Pulmonary artery endothelial cell (primary cell): ENCODE measurements at places on chromosomes 1 and 21. TPM values are rescaled to one million over a fixed set of nuclear protein-coding genes. Genes with fewer than 3 reads are reported as not detected.

- no peak for DNase-seq
Measured at GRCh38 chr1:111654839-111655238, 35.2 kb downstream of the RAP1A start.

DNA sequence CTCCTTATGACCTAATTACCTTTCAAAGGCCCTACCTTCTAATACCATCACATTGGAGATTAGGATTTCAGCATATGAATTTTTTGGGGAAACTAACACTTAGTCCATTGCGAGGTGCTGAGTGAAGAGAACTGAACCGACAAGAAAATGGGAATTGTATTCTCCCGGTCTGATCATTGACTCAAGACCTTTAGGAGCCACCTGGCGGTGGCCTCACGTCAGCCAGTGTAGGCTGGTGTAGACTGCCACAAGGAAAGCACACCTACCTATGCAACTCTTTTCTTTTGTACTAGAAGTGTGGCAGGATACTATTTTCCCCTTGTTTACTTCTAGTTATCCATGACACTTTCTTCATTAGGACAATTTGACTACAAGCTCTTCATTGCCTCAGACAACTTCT is 333.5 kb upstream of the B3GALT2 start:
- no peak for DNase-seq

GRCh38 chr21:21383126-21383525 is 384.9 kb downstream of the NCAM2 start:
- DNase-seq: no peak

GRCh38 chr1:53580009-53580400 is 120.8 kb downstream of the DMRTB1 start:
- DNase-seq: no peak

GRCh38 chr1:6580119-6580592 is 362 bp downstream of the ZBTB48 start:
- DNase-seq: no peak

- DNase-seq: no peak
Measured at GRCh38 chr1:157025385-157025784, 20.2 kb downstream of the ARHGEF11 start.

- DNase-seq: no peak
Measured at GRCh38 chr21:45838634-45839033, 142.9 kb upstream of the COL6A1 start.

- DNase-seq: no peak
Measured at GRCh38 chr1:31696242-31696641, 7.6 kb downstream of the COL16A1 start.

GRCh38 chr1:107019166-107019565 is 37.3 kb upstream of the PRMT6 start:
- DNase-seq: peak; percentile 36

DNA sequence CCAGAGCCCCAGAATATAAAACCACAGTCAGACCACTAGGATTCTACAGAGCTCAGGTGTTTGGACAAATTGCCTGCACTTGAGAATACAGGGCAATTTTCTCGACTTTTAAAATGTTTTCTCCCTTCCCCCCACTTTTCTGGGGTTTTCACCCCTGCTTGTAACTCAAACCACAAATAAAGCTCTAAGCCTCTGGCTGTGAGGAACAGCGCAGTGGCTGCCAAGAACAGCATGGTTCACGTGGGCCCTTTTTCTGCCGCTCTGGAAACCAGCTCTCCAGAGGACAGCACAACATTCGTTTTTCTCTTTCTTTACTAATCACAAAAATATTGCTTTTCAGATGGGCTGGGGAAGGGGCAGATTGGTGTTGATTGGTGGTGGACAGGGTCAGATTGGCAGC is 102.2 kb upstream of the JUN start:
- DNase-seq: no peak

GRCh38 chr1:15886611-15887167 is 39.2 kb downstream of the SPEN start:
- DNase-seq: no peak

DNA sequence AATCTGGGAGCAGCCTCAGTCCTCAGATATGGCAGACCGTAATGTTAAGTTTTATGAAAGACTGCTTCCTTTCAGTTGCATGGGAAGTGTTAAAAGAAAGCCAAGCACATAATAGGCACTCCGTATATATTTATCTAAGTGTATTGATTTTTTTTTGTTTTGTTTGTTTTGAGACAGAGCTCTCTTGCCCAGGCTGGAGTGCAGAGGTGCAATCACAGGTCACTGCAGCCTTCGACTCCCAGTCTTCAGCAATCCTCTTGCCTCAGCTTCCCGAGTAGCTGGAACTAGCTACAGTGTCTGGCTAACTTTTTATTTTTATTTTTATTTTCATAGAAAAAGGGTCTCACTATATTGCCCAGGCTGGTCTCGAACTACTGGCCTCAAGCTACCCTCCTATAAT is 341.8 kb downstream of the USH2A start:
- DNase-seq: no peak

GRCh38 chr1:195709821-195710220 is 898.4 kb downstream of the KCNT2 start:
- DNase-seq: no peak

GRCh38 chr1:24930260-24931145 is at the start of gene RUNX3:
Gene RUNX3 (minus strand): TSS chr1:24930276. CDS start chr1:24929868, 408 bp downstream.
- DNase-seq: no peak

DNA sequence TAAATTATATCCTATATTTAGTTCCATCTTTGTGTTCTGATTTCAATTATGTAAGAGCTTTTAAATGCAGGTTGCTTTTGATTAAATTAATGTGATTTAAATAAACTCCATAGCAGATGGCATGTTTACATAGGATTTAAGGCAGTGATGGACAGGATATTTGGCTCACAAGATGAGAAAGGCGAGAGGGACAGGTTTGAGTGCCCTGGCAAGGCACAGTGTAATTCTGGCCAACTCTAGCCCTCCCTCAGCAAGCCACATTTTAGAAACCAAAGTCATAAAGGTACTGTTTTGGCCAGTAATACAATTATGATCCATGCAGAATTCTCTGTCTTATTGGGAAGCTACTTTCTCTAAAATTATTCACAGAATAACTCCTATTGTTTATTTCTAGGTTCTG is 50.6 kb upstream of the C1orf146 start:
- DNase-seq: no peak

DNA sequence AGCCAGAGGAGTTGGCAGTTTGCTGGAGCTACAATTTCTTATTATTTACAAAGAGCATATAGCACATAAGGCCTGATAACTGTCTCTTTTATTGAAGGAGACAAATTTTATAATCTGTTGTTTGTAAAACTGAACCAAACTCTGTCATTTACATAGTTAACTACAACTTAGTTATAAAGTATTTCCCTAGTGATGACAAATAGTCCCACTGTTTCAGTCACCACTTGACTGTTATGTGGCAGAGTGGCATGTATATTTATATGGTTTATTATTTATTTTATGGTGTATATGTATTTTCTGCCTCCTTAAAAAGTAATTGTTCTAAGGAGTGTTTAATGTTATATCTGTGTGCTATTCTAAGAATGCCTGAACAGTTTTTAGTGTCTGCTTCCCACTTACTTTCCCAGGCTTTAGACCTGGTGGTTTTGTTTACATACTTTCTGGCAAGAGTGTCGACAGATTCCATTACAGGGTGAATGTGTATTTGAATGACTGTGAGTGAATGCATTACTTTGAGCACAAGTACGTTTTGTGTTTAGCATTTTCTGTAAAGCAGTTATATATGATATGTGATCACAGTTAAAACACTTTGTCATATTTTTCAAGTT is 10.0 kb downstream of the TSEN15 start:
- no peak for DNase-seq

DNA sequence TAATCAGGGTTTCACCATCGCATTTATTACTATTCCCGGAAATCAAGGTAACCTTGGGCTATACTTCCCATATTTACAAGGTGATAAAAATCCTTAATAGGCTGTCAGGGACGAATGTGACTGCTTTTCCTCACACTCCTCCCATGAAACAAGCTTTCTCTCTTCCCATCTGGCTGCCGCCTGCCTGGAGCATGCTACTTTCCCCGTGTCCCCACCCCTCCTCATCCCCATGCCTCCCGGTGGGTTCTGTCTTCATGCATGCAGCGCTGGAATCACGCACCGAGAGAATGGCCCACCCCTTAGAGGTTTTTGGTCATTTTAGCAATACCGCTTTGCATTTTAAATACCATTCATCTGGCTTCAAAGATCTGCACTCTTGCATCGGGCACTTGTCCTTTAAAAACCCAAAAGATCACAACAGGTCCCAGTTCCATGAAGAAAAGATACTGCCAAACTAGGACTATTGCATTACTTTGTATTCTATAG is 339.1 kb downstream of the NTNG1 start:
- DNase-seq: no peak

GRCh38 chr1:154335025-154335714 is 9.8 kb downstream of the ATP8B2 start:
- DNase-seq: peak; percentile 79

- no peak for DNase-seq
Measured at GRCh38 chr1:149917571-149918144, at the start of gene SV2A. Gene SV2A (minus strand): TSS chr1:149917844. CDS start chr1:149913840, 4,004 bp downstream.

- DNase-seq: no peak
Measured at GRCh38 chr1:108082738-108083562, 117.2 kb downstream of the SLC25A24 start.

The PEAR1 gene
- 15.8 and 17.3 TPM in 2 replicates for total RNA-seq

The ACBD6 gene
- 53.3 and 78.5 TPM in 2 replicates for total RNA-seq

The ARTN gene
- total RNA-seq: not detected in 2 replicates

The SPRR1A gene
- not detected in 2 replicates for total RNA-seq

The SAMSN1 gene
- total RNA-seq: 0.18 and 4.0 TPM in 2 replicates

The SERINC2 gene
- 1.3 and 2.4 TPM in 2 replicates for total RNA-seq

The RYR2 gene
- not detected in 2 replicates for total RNA-seq

The AMIGO1 gene
- 1.8 and 2.4 TPM in 2 replicates for total RNA-seq

The FASLG gene
- total RNA-seq: not detected in 2 replicates

The SYF2 gene
- total RNA-seq: 37.2 and 38.3 TPM in 2 replicates

The TMIGD3 gene
- 0.21 TPM in 1 of 2 replicates, not detected in the other for total RNA-seq

The S100A8 gene
- not detected in 2 replicates for total RNA-seq
